ENCODE measurements at places on chromosomes 13 and 19.

DNA sequence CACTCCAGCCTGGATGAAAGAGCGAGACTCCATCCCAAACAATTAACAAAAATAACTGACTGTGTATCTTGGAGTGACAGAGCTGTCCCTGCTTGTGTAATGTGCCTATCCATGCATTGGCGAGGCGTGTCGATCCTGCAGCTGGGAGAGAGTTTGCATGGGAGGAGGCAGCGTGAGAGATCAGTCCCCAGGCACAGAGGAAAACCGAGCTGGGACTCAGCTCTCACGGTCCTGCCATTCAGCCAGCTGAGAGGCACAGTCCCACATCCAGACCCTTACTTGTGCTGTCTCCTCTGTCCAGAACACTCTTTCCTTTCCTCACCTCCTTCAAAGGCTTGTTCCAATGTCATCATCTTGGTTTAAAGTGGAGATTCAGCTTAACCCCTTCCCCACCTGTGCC is 11.9 kb upstream of the SULT2B1 start:
- H3K27me3 ChIP-seq: no peaks in the 10 kb centered on the region
- H3K4me3 ChIP-seq: no peak overlapping the region
- H3K4me1 ChIP-seq: no peaks in the 10 kb centered on the region
- DNase-seq: no peak
- H3K27ac ChIP-seq: no peak overlapping the region

DNA sequence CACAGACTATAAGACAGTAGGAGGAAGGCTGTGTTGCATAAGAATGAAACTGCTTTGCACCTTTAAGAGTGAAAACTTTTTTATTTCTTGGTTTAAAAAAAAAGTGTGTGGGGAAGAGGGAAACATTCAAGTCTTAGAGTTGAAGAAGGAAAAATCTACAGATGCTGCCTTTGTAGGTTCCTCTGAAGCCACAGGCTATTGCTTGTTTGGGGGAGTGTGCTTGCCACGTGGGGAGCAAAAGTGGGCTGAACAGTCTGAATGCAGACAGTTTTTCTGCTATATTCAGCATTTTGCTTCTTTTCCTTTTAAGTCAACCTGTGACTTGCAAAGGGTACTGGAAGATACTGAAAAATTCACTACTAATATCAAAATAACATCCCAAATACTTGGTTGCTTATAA is 36.9 kb downstream of the EFNB2 start:
- no peak for DNase-seq
- H3K36me3 ChIP-seq: no peaks in the 10 kb centered on the region
- peak overlapping the region; percentile 6 for H3K27ac ChIP-seq
- H3K4me3 ChIP-seq: no peak overlapping the region
- peaks cover 25% of the 10 kb centered on the region for H3K4me1 ChIP-seq

DNA sequence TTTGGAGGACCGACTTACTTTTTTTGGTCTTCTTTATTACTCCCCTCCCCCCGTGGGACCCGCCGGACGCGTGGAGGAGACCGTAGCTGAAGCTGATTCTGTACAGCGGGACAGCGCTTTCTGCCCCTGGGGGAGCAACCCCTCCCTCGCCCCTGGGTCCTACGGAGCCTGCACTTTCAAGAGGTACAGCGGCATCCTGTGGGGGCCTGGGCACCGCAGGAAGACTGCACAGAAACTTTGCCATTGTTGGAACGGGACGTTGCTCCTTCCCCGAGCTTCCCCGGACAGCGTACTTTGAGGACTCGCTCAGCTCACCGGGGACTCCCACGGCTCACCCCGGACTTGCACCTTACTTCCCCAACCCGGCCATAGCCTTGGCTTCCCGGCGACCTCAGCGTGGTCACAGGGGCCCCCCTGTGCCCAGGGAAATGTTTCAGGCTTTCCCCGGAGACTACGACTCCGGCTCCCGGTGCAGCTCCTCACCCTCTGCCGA is 409 bp downstream of the FOSB start:
- DNase-seq: no peak
- peak overlapping the region; percentile 96 for H3K27ac ChIP-seq
- peak overlapping the region; percentile 67 for H3K4me3 ChIP-seq
- peaks cover 25% of the 10 kb centered on the region for H3K4me1 ChIP-seq
- H3K27me3 ChIP-seq: no peaks in the 10 kb centered on the region
- no peaks in the 10 kb centered on the region for H3K36me3 ChIP-seq

GRCh38 chr19:3880471-3881271 is at the start of gene ATCAY:
Gene ATCAY (plus strand): TSS chr19:3880685. CDS start chr19:3885768, 5,083 bp downstream.
- no peak within 1 kb of the TSS for H3K27ac ChIP-seq
- peak within 1 kb of the TSS; percentile 0 for H3K4me3 ChIP-seq
- no peak for DNase-seq
- H3K36me3 ChIP-seq: no peaks in the 10 kb centered on the region
- peaks cover 9% of the 10 kb centered on the region for H3K27me3 ChIP-seq

- peak overlapping the region; percentile 89 for H3K4me3 ChIP-seq
- no peaks in the 10 kb centered on the region for H3K36me3 ChIP-seq
- peaks cover 21% of the 10 kb centered on the region for H3K4me1 ChIP-seq
- peak overlapping the region; percentile 94 for H3K27ac ChIP-seq
- H3K27me3 ChIP-seq: no peaks in the 10 kb centered on the region
- no peak for DNase-seq
Measured at GRCh38 chr13:21175656-21176214, 617 bp downstream of the SKA3 start.

DNA sequence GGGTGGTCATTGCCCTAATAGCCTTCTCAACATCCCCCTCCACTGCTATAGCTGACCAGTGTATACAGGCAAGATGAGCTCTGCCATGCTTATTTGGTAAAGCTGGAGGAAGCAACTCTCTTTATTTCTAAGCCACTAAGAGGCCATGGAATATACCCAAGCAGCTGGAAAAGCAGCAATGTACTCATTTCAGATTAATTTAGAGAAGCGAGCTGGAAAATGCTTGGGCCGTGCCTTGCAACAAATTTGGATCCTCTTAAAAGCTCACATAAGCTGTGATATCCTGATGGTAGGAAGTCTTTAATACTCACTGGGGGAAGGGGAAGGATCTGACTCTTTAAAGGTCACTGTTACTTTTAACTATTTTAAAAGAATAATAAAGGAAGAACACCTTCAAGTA is 77.8 kb downstream of the TEX26 start:
- no peak overlapping the region for H3K4me3 ChIP-seq
- no peak overlapping the region for H3K27ac ChIP-seq
- H3K36me3 ChIP-seq: no peaks in the 10 kb centered on the region
- no peaks in the 10 kb centered on the region for H3K4me1 ChIP-seq
- no peak for DNase-seq
